SJSA1 (cell line): ENCODE measurements at places on chromosomes 6 and 20. TPM values are rescaled to one million over a fixed set of nuclear protein-coding genes. Genes with fewer than 3 reads are reported as not detected.

SLC22A2 gene
- total RNA-seq: not detected in 2 replicates

NKAIN2 gene
- not detected in 2 replicates for total RNA-seq

SRMS gene
- total RNA-seq: not detected in 2 replicates

DNA sequence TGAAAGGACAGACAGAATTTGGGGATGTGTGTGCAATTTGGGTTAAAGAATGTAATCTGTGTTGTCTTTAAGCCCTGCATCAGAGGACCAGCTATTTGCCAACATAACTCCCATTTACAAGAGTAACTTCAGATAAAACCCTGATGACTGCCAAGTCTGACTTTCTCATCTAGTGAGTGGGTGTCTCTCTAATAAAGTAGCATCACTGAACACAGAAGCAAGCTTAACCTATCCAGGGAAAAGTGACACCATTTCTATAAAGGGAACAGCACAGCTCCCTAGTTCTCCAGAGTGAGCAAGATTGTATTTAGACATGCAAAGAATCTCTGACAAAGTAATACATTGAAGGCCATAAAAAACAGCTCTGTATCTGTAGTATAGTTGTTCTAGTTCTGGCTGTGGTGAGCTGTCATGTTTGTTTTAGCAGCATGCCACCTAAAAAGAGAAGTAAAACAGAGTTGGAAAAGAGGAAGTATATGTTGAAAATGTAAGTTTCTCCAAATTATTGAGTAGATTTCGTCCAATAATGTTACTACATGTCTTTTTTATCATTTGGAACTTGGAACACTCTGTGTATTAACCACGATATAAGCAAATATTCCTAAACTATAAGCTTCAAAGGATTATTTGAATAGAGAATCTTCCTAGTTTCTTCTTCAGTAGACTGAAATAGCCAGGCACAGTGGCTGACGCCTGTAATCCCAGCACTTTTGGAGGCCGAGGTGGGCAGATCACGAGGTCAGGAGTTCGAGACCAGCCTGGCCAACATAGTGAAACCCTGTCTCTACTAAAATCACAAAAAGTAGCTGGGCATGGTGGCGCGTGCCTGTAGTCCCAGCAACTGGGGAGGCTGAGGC lies 8.8 kb upstream of the PIM1 start:
- DNase-seq: no peak

DNA sequence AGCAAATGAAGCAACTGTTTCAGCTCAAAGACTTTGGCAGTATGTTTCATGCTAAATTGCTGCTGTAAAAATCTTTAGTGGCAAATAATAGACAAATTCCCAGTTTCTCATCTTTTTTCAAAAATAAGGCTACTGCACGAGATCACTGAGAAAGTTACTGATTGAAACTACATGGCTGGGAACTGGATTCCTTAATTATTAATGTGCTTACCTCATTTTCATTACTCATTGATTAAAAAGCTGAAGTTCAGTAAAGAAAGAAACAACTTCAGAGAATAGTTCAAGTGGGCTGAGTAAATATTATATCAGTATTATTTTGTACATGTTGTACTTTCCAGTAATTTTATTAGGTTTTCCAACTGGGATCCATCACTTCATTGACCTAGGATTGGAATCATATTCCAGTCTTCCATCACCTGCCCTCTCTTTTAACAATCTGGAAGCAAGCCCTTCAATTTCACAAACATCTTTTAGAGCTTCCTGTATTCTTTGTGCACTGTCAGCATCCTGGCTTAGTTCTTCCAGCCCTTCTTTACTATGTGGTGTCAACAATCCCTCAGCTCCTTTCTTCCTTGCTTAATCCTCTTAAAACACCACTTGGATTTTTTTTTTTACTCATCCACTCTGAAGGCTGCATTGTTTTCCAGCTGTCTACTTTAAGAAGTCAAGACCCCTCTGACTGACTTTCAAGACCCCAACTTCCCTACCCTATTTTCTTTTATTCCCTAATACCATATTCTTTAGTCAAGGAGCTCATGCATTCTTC lies 4.3 kb downstream of the MEI4 start:
- no peak for DNase-seq
